ENCODE measurements at places on chromosomes 1 and 21.

- no peak for DNase-seq
Observed at GRCh38 chr1:100485855-100486258, 52.1 kb upstream of the GPR88 start.

DNA sequence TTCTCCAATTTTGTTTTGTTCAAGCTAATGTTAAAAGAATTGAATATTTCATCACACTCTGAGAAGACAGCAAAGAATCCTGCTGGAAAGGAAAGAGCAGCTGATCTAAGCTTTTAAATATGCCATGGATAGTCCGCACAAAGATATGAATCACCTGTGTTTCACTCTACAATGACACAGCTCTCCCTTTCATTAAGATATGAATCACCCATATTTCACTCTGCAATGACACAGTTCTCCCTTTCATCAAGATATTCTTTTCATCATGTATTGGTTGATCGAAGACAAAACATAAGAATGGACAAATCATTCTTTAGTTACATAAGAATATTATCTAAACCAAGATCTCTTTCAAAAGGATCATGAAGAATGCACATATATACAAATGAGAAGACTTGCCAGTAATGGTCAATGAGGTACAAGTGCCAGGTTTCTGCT is 367.3 kb downstream of the SMYD3 start:
- no peak for DNase-seq

DNA sequence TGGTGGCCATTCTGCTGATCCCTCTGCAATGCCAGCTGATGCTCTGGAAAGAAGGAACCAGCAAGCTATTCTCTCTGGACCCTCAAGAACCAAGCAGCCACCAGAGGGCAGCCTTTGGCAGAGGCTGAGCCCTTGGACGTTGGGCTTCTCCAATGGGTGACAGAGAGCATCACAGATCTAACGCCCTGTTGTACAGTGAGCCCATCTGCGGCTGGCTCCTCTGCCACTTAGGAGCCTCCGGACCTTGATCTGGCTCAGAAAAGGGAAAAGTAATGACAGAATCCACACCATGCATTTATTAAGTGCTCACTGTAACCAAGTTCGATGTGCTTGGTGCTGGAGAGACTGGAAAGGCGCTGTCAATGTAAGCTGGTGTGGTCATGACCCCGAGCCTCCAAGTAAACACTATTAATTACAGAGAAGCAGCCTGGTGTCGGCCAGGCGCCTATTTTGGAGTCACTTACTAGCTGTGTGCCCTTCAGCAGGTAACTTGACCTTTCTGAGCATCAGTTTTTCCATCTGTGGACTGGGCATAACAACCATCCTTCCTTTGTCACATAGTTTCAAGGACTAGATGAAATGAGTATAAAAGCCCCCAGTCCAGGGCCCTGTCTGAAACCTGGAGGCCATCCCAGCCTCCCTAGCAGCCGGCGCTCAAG is 34.9 kb downstream of the ECE1 start:
- DNase-seq: peak; percentile 91

- no peak for DNase-seq
Observed at GRCh38 chr1:119632841-119633240, 15.2 kb downstream of the ZNF697 start.

DNA sequence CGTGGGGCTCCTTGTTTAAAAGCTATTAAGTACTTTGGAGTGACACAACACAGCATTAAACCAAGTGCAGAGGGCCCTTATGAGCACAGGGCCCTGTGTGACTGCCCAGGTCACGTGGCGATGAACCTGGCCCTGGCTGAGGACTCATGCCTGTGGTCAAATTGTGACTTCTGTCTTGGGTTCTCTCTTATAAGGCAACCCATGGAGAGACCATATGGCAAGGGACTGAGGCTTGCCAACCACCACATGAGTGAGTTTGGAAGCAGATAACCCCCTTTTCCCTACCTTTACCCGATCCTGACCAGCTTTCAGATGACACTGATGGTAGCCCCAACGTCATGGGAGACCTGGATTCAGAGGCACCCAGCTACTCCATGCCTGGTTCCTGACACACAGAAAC is 140.5 kb downstream of the ZBTB18 start:
- no peak for DNase-seq

DNA sequence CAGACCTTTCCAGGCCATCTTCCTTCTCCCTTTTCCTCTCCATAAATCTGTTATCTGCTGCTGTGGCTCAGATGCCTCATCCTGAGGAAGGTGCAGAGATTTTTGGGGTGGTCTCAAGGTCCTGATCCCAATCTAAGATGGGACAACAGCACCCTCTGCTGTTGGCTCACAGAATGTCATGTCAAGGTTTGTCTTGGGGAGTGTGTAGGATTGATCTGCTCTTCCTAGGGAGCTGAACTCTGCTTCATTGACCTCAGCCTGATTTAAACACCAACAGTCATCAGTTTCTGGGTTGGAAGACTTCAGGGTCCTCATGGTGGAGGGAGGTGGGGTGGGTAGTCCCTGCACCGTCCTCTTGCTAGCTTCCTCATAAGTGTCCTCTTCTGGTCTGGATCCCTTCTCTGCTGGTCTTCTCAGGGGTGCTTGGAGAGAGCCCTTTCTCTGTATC is 62.8 kb upstream of the LAX1 start:
- peak; percentile 25 for DNase-seq

GRCh38 chr1:179612361-179612760 is 20.7 kb downstream of the TDRD5 start:
- DNase-seq: no peak

DNA sequence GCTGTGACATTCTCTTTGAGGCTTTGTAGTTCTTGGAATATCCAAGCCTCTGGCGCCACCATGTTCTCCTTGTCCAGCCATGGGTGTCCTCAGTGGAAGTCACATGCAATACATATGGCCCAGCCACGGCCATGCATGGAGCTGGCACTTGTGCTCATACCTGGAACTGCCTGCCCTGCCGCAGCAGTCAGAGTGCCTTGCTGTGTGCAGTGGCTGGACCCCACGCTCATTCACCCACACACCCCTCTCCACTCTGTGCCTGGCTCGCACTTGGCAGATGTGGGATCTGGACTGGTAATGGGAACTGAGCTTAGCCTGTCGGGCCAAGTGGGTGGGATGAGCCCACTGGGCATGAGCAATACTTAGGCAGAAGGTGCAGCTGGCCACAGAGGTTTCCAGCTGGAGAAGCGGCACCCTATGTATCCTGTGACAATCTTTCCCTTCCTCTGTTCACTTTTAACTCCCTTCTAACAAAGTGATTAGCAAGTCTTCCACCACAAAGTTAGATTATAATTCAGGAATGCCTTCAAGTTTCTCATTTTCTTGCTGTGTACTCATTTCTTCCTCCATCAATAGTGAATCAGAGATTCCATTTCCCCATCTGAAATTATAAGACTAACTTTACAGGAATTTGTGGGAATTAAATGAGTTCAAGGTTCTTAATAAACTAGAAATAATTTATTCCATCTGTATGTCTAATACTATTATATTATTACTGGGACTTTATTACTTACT is 351.6 kb upstream of the NCAM2 start:
- no peak for DNase-seq

DNA sequence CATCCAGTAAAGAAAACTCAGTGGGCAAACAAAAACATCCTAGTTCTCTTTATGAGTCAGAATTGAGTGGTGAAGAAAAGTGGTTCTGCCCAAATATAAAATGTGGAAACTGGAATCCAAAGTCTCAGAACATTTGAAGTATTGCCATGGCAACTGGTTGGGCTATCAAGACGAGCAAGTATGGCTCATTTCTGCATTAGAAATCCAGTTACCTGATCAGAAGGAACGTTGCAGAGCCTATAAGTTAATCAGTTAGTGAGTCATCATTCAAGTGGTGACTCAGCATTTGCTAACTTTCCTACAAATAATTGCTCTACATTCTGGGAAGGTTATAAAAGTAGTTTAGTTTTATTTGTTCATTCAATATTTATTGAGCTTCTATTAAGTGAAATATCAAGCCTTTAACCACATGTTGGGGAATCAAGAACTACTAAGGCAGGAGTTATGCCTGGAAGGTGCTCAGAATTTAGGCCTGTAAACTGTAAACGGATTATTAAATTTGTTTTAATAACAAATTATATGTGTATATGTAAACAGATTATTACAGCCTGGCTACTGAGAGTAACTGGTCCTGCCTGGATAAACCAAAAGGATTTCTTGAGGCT is 104.3 kb downstream of the PAPPA2 start:
- DNase-seq: no peak

DNA sequence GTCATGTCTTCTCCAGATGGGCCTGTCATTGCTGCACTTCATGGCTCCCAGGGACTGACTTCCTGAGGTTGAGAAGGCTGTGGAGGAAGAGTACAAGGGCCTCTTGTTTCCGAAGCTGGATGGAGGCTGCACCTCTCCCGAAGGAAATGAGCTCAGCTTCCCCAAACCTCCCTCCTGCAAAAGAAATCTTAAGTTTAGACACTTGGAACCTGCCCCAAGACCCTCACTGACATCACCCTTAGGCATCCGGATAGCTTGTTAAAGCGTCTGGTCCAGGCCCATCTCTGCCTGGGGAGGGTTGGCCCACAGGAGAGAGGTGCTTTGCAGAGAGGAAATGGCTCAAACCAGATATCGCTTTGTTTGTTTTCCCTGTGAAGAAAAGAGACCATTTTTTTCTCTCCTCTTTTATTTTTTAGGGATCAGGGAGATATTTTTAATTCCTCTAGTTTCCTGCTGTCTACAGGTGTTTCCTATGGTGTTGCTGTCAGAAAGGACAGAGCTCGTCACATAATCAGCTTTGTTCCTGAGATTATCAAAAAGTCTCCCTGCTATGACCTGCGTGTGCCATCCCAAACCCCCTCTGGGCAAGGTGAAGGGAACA is 25.0 kb downstream of the RCSD1 start:
- DNase-seq: no peak

Measured in anterior cingulate cortex (tissue), 58 donors.